ENCODE measurements at places on chromosomes 13 and 19. TPM values are rescaled to one million over a fixed set of nuclear protein-coding genes. Genes with fewer than 3 reads are reported as not detected.

KLHL1 gene
- not detected for total RNA-seq

SCEL gene
- total RNA-seq: not detected

SIGLEC9 gene
- not detected for total RNA-seq

ZIM2 gene
- not detected for total RNA-seq

FUT3 gene
- total RNA-seq: not detected

TEX26 gene
- not detected for total RNA-seq

DNA sequence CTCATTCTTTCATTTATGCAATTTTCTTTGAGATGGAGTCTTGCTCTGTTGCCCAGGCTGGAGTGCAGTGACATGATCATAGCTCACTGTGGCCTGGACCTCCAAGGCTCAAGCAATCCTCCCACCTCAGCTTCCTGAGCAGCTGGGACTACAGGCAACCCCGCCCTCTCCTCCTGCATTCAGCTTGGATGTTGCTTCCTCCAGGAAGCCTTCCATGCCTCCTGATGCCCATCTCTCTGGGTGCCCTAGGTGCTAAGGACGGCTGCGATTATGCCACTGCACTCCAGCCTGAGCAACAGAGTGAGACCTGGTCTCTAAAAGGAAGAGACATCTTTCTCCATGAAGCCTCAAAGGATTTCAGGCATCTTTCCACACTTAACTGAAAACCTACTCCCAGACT lies 161.8 kb downstream of the PTPRS start:
- DNase-seq: no peak

- DNase-seq: peak; percentile 84
Measured at GRCh38 chr19:40740747-40741146, 9.5 kb downstream of the ACTMAP start.

DNA sequence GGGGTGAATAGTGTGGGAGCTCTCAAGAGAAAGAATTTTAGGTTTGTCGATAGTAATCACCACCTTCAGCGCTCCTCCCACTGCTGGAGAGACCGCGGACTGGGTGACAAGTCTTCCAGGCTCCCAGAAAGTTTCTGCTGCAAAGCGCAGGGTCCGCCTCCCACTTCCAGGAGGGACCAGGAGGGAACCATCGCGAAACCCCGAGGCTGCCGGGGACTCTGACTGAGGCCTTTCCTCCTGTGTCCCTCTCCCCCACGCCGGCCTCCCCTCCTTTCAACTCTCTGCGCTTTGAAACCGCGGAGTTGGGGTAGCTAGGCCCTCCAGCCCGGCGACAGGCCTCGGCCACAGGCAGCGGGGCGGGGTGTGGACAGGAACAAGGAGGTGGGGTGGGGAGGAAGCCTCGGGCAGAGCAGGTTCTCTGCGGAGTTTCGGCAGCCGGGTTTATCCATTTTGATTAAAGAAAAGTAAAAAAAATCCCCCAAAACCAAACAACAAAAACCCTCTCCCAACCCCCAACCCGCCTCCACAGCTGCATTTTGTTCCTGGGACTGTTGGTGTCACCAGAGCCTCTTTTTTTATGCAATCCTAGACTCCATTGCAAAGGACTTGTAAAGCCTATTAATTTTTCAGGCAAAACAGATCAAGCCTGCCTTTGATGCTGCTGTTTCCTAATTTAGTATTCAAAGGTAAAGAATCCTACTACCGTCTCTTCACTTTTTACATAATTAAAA lies 157.2 kb downstream of the TM9SF2 start:
- DNase-seq: no peak

- no peak for DNase-seq
Measured at GRCh38 chr19:49393881-49394280, 5.8 kb downstream of the KASH5 start.

DNA sequence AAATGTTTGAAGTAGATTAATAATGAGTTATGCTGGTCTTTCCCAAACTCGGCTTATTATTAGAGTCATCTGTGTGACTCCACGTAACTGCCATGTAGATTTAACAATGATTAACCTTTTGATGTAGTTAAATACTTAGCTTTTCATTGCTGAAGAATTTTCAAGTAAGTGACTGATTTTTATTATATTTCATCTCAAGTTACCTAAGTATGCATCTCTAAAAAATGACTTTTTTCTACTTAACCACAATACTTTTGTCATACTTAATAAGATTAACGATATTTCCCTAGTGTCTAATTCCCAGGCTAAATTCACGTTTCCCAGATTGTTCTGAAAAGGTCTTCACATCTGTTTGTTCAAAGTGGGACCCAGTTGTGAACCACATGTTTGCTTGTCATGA lies 17.8 kb downstream of the BIVM start:
- DNase-seq: no peak

GRCh38 chr13:72652681-72653080 lies 74.7 kb downstream of the MZT1 start:
- no peak for DNase-seq

DNA sequence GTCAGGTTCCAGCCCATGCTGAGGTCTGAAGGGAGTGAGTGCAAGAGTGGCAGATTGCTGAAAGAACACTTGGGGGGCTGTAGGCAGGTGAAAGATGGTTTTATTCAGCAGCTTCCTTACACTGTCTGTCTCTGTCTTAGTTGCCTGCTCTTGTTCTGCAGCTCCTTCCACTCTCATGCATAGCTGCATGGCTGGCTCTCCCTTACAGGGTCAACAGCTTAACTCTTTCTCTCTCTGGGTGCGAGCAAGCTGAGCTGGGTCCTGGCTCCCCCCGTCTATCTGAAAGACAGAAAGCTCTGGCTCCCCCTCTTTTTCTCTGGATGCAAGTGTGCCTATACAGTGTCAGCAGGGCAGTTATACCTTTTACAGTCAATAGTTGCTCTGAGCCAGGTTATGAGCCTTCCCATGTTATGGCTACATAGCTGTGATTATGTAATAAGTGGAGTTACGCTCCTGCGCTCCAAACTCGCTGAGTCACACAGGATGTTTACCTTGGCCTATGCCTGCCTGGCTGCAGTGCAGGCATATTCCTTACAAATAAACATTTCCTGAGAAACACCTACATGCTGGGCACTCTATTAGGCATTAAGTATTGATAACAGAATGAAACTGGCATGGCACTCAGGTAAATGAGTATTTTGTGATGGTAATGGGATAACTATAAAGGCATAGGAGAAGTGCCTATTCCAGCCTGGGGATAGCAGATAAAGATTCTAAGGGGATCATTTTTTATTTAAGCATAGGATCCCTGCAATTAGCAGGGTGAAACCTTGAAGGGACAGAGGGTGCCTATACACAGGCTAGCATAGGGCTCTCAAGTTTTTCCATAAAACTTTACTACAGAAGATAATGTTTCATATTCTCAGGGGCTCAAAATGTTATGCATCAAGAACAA lies 826.9 kb upstream of the PCDH9 start:
- DNase-seq: no peak
